ENCODE measurements at places on chromosomes 16 and 17.

DNA sequence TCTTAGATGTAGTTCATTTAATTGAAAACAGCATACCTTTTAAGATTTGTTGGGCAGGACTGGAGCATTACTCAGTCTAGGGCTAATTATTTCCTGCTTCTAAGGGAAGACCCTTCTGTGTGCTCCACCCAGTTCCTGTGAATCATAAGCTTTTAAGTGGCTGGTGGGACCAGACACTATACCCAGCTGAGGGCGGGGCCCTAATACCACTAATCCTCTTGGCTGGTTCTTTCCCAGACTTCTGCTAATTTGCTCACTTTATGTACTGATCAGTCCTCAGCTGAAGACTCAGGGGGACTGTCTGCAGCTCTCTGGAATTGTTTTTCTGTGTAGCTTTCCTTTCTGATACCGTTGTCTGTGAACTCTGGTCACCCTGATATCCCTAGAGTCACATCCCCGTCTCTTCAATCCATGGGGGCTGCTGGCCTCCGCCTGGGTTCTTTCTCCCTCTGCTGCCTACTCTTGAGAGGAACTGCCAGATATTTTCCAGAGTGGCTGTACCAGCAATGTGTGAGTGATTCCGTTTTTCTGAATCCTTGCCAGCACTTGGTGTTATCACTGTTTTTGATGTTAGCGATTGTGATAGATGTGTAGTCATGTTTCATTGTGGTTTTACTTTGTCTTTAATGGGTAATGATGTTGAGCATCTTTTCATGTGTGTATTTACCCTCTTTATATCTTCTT, 35.1 kb downstream of the MFSD11 start:
- no peak for DNase-seq

DNA sequence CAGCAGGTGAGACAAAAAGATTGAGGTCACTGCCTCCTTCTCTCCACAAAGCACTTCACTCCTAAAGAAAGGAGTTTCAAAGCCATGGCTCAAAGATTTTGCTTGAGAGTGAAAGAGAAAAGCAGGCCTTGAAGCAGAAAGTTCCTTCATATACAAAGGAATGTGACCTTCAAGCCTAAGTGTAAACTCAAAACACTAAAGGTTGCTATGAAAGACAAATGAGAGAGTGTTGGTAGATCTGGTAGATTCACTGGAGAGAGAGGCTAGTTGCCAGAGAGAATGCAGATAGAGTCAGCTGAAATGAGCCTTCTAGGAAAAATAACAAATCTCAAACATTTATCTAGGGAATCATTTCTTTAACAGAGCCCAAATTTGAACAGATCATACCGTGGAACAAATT, 305.2 kb downstream of the CDH8 start:
- no peak for DNase-seq

GRCh38 chr17:74605361-74605760, 13.3 kb upstream of the CD300LD start:
- DNase-seq: peak; percentile 79

- DNase-seq: peak; percentile 63
These were observed 15.7 kb upstream of the CBX8 start for GRCh38 chr17:79812353-79813258.

DNA sequence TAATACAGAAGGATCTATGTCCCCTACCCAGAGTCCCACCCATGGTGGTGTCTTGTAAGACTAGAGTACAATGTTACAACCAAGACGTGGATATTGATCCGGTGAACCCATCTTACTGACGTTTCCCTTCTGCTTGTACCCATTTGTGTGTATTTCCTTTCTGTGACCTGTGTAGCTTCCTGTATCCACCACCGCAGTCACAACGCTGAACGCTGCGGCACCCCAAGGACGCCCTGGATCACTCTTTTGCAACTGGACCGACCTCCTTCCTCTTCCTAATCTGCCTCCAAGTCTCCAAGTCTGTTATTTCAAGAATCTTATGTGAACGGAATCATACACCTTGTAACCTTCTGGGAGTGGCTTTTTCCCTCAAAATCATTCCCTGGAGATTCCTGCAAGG, 33.5 kb upstream of the CBX4 start:
- no peak for DNase-seq

GRCh38 chr17:10771148-10771547, 32.8 kb downstream of the TMEM238L start:
- DNase-seq: no peak

DNA sequence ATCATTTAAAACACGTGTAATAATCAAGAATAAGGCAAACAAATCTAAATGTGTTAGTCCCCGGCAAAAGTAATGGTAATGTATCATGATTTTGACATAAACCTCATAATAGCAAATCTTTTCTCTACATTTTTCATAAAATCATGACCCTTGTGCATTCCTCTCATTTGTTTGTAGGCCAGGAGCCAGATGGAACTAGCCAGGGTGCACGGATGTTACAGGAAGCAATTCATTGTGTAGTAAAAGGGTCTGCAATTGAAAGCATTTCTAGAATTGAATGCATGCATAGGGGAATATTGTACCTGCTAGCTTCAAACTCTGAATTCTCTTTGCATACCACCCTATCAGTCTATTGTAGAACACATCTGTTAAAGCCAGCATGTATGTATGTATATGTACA, 66.6 kb downstream of the CNTNAP4 start:
- DNase-seq: no peak

GRCh38 chr16:49411121-49411970, 37.7 kb downstream of the C16orf78 start:
- no peak for DNase-seq

- no peak for DNase-seq
These were observed 37.2 kb downstream of the ITGAE start for GRCh38 chr17:3763777-3764170.

GRCh38 chr17:16150251-16150856, 65.0 kb downstream of the NCOR1 start:
- DNase-seq: no peak

DNA sequence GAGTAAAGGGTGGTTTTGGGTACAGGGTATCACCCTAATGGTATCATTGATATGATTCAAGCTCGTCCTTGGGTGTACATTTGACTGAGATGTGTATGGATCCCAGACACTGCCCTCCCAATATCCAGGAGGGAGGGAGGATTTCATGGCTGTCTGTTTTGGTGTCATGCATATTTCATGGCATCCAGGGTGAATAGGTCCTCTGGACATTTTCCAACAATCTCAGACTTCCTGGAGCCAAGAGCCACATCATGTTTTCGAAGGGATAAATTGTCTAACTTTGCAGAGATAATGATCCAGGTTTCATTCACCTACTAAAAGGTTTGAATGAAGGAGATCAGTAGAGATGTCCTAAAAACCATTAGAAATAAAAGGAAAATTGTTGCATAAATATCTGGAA, 431.9 kb downstream of the SHISA9 start:
- no peak for DNase-seq

- DNase-seq: peak; percentile 31
These were observed 59.2 kb downstream of the B9D1 start for GRCh38 chr17:19303367-19303776.

DNA sequence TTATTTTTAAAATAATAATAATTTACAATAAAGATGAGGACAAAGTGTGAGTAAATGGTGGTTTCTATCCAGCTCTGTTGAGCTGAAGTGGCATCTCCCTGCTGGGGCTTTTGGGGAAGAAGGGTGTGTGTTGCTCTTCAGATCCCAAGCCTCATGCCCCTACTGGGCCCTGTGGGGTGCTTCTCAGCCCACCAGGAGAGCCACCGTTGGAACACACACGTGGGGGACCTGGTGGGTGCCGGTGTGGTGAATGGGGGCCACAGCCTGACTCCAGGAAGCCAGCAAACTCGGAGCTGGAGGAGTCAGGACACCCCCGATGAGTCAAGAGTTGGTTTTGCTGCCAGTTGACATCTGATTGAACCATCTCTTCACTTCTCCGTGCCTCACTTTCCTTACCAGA, 37.8 kb upstream of the STH start:
- no peak for DNase-seq

GRCh38 chr16:83781-84615, 6.0 kb downstream of the MPG start:
- peak; percentile 48 for DNase-seq

- no peak for DNase-seq
These were observed 282.4 kb downstream of the ABCC12 start for GRCh38 chr16:47873434-47873833.

DNA sequence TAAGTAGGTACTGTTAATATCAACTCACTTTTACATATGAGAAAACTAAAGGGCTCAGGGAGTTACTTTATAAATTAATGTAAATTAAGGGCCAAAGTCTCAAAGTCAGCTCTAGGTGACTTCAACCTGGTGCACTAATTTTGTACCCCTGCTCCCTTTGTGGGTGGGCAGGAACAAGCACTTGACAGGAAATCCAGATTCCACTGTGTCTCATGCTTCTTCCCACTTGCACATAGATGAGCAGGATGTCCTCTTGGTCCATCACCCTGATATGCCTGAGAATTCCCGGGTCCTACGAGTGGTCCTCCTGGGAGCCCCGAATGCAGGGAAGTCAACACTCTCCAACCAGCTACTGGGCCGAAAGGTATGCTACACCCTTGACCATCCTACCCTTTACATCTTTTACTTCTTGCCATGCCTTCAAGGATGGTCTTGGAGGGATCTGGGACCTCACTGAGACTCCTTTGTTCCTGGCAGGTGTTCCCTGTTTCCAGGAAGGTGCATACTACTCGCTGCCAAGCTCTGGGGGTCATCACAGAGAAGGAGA, 1.3 kb downstream of the ERAL1 start:
- DNase-seq: no peak

GRCh38 chr17:58755269-58755576, 431 bp upstream of the PPM1E start:
- DNase-seq: no peak

GRCh38 chr16:79734721-79735120, 134.2 kb upstream of the MAF start:
- no peak for DNase-seq

DNA sequence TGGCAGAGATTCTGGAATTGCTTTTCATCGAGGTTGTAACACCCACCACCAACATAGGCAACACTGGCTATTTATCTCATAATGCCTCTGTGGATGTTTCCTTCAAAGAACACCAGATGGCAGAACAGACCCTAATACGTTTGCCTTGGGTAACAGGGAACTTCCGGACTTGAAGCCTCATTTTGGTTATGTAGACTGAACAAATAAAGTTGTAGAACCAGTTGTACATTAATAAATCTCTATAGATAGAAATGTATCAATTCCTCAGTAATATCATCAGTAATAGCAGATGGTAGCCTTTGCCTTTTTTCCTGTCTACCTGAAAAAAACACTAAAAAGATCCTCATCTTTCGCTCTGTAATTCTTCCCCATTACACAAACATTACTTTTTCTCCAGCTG, 25.9 kb upstream of the APOH start:
- no peak for DNase-seq

- DNase-seq: peak; percentile 24
These were observed 50.8 kb upstream of the GNG13 start for GRCh38 chr16:851209-851810.

GRCh38 chr17:82687375-82687861, 11.1 kb downstream of the RAB40B start:
- DNase-seq: no peak

DNA sequence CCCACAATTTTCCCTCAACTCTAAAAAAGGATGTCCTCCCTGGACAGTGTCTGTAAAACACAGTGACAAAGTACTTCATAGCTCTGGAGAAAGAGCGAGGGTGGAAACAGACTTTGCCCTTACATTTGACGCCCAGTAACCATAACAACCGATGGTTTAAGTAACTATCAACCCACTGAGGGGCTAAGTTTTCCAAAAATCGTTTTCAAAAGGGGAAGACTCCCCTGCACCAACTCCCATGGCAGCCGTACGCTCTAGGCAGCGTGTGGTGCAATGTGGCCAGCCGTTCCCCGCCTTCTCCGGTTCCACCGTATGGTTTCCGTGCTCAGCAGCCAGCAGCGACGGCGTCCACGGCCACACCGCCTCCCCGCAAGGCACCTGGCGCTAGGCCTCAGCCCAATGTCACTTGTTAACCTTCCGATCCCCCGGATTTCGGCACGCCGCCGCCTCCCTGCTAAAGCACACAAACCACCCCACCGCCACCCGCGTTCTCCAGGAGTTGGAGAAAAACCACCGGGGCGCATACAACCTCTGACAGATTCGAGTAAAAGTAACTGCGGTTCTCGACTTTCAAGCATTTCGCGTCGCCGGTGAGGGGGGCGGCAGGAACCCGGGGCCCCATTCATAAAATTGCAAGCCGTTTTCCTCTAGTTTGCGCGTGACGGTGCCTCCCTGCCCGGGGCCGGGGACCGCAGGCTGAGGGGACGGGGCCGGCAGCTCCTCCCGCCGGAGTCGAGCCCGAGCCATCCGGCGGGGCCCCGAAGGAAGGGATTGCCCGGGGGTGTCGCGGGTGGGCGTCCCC, 661 bp downstream of the TEX2 start:
- DNase-seq: peak; percentile 60

DNA sequence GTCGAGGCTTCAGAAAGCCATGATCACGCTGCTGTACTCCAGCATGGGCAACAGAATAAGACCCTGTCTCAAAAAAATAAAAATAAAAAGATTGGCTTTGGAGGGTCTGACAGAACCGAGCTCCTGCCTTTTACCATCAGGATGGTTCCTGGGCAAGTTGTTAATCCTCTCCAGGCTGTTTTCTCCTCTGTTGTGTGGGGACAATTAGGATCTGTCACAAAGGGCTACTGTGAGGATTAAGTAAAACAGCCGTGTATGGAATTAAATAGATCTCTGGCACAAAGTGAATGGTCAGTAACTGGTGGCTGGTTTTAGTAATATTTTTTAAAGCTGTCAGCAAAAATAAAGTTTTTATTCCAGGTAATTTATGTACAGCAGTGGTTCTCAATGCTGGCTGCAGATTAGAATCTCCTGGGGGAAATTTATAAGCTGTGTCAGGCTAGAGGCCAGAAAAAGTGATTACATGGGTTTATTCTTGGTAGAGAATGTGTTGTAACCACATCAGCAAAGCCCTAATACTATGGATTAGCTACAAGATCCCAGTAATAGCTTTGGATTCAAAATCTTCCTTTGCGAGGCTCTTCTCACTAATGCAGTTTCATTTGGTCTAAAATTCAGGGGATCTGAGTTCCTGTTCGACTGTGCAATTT, 47.2 kb downstream of the GPRC5B start:
- DNase-seq: no peak

DNA sequence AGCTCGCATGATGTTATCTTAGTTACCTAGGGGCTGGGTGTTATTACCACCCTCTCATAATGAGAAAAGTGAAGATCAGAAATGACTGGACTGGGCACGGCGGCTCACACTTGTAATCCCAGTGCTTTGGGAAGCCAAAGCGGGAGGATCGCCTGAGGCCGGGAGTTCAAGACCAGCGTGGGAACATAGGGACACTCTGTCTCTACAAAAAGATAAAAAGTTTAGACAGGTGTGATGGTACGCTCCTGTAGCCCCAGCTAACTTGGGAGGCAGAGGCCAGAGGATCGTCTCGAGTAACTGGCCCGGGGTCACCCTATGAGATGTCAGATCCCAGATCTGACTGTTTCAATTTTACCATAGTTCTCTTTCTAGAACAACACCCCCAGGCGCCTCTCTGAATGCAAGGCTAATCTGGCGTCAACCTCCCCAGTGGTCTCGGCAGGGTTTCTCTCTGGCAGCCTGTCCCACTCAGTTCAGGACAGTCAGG, 1.9 kb upstream of the CCDC102A start:
- DNase-seq: no peak
